ENCODE measurements at places on chromosomes 7 and 10. TPM values are rescaled to one million over a fixed set of nuclear protein-coding genes. Genes with fewer than 3 reads are reported as not detected.

IDI2 gene
- total RNA-seq, result not detected

TRPV6 gene
- total RNA-seq, result under 0.01 TPM

PNLIPRP3 gene
- total RNA-seq, result not detected

CNPY1 gene
- total RNA-seq, result 0.46 TPM

UTF1 gene
- not detected for total RNA-seq

SLC13A1 gene
- total RNA-seq, result not detected

VOPP1 gene
- total RNA-seq, result 118 TPM

LIPM gene
- total RNA-seq, result not detected

PLCE1 gene
- 10.6 TPM for total RNA-seq

HKDC1 gene
- 2.1 TPM for total RNA-seq

H2BK1 gene
- total RNA-seq, result not detected

MYO1G gene
- total RNA-seq, result 0.46 TPM

TMEM225B gene
- 0.23 TPM for total RNA-seq

FGFBP3 gene
- 21.7 TPM for total RNA-seq

MEPCE gene
- 27.9 TPM for total RNA-seq

AKR1C3 gene
- 1.8 TPM for total RNA-seq

UFSP1 gene
- 3.7 TPM for total RNA-seq

HOXA4 gene
- not detected for total RNA-seq

SPDYE16 gene
- 0.23 TPM for total RNA-seq

DKK1 gene
- 5.3 TPM for total RNA-seq

C10orf67 gene
- total RNA-seq, result 1.2 TPM

GBX1 gene
- total RNA-seq, result 1.6 TPM

PTF1A gene
- total RNA-seq, result not detected

CLCN1 gene
- total RNA-seq, result not detected

PHYHIPL gene
- total RNA-seq, result 49.6 TPM

OR6B1 gene
- total RNA-seq, result not detected

CADPS2 gene
- 36.2 TPM for total RNA-seq

AGR2 gene
- 0.46 TPM for total RNA-seq
